ENCODE measurements at places on chromosomes 11 and 22. TPM values are rescaled to one million over a fixed set of nuclear protein-coding genes. Genes with fewer than 3 reads are reported as not detected.

Gene ARFGAP3
- polyA plus RNA-seq, result 21.9 TPM

Gene KDM4E
- polyA plus RNA-seq, result not detected

Gene PPARA
- polyA plus RNA-seq, result 20.3 TPM

Gene MGAT3
- polyA plus RNA-seq, result 1.8 TPM

Gene BRD1
- 22.9 TPM for polyA plus RNA-seq

Gene MMP8
- polyA plus RNA-seq, result 0.13 TPM

Gene CD248
- polyA plus RNA-seq, result 8.6 TPM

Gene SLC22A6
- not detected for polyA plus RNA-seq

Gene AIFM3
- 0.29 TPM for polyA plus RNA-seq

Gene SLC22A8
- polyA plus RNA-seq, result not detected

Gene APOBEC3B
- 0.77 TPM for polyA plus RNA-seq

Gene IRF7
- polyA plus RNA-seq, result 48.4 TPM

Gene GLB1L3
- polyA plus RNA-seq, result not detected

Gene TECTA
- polyA plus RNA-seq, result 0.38 TPM

Gene MOV10L1
- 0.37 TPM for polyA plus RNA-seq

Gene ELF5
- polyA plus RNA-seq, result not detected

Gene CCDC73
- polyA plus RNA-seq, result not detected

Gene TIMM10
- 22.9 TPM for polyA plus RNA-seq

Gene SAA2
- not detected for polyA plus RNA-seq

Gene ST3GAL4
- polyA plus RNA-seq, result 98.2 TPM

Gene PRG3
- not detected for polyA plus RNA-seq

Gene IRAG1
- 4.2 TPM for polyA plus RNA-seq

Gene NRXN2
- polyA plus RNA-seq, result 0.45 TPM

Gene PHF21B
- 0.07 TPM for polyA plus RNA-seq

Gene CCDC81
- 0.59 TPM for polyA plus RNA-seq

Gene RGL4
- polyA plus RNA-seq, result 0.59 TPM

Gene SLC37A2
- 0.88 TPM for polyA plus RNA-seq

Gene VEGFB
- polyA plus RNA-seq, result 158 TPM

Gene E2F8
- polyA plus RNA-seq, result 0.73 TPM

Gene PDGFD
- polyA plus RNA-seq, result 6.2 TPM

Gene SLC5A4
- 0.29 TPM for polyA plus RNA-seq

Gene TREH
- 4.8 TPM for polyA plus RNA-seq

Gene GGA1
- polyA plus RNA-seq, result 31.0 TPM

Gene FXYD6
- 65.2 TPM for polyA plus RNA-seq

Gene CARD18
- polyA plus RNA-seq, result 0.07 TPM

Gene RASGRP2
- polyA plus RNA-seq, result 31.3 TPM

Gene KRTAP5-10
- polyA plus RNA-seq, result not detected

Gene RIMBP3B
- polyA plus RNA-seq, result 0.03 TPM

Gene GGTLC3
- not detected for polyA plus RNA-seq

Gene NCF4
- polyA plus RNA-seq, result 10.5 TPM

Gene OR51F1
- polyA plus RNA-seq, result not detected

Gene PRRG4
- polyA plus RNA-seq, result 0.80 TPM

Gene LRRC55
- 0.04 TPM for polyA plus RNA-seq
